ENCODE measurements at places on chromosomes 5 and 9. TPM values are rescaled to one million over a fixed set of nuclear protein-coding genes. Genes with fewer than 3 reads are reported as not detected.
A peak's percentile ranks its signal among the peaks of the same experiment; 100 is the strongest.

GRCh38 chr5:153798830-153799229 is 239.9 kb downstream of the FAM114A2 start:
- no peaks in the 10 kb centered on the region for H3K36me3 ChIP-seq
- DNase-seq = no peak
- no peaks in the 10 kb centered on the region for H3K27me3 ChIP-seq
- no peak overlapping the region for H3K4me3 ChIP-seq
- H3K27ac ChIP-seq = no peak overlapping the region
- H3K4me1 ChIP-seq = peaks cover 4% of the 10 kb centered on the region

DNA sequence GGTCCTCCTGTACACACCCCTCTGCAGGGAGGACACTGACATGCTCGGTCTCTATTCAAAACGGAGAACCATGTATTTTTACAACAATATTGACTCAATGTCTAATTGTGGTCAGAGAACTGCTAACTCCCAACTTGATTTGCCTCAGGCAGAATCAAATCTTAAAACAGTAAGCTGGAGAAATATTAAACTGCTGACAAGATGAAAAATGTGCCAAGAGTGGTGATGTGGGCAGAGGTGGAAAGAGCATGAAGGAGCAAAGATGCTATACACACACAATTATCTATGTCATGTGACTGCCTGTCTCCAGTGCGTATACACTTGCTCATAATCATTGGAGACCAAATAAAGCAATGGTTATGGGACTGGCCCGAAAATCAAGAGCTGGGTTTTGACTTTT is 556.1 kb upstream of the ZNF608 start:
- no peaks in the 10 kb centered on the region for H3K27me3 ChIP-seq
- peaks cover 3% of the 10 kb centered on the region for H3K36me3 ChIP-seq
- H3K27ac ChIP-seq = no peak overlapping the region
- peaks cover 14% of the 10 kb centered on the region for H3K4me1 ChIP-seq
- no peak for DNase-seq

SPINK6 gene
- not detected for total RNA-seq

DNA sequence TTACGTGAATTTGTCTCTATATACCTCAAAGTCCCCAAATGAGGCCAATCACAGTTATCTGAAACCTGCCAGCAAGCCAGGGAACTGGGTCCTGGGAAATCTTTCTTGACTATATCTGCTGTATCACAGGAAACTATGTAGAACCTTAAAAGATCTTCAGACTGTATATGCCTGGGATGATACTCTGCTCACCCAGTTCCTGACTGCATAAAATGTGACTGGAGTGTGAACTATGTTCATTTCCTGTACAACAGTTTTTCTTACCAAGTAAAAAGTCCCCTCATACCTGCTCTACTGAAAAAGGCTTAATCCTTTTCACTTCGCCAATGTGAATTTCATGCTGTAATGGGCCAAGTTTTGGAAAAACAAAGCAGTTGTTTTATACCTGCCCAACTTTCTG is 162.9 kb downstream of the ELAVL2 start:
- no peak overlapping the region for H3K4me3 ChIP-seq
- no peaks in the 10 kb centered on the region for H3K27me3 ChIP-seq
- DNase-seq = no peak
- H3K4me1 ChIP-seq = no peaks in the 10 kb centered on the region
- no peak overlapping the region for H3K27ac ChIP-seq

- H3K4me1 ChIP-seq = no peaks in the 10 kb centered on the region
- H3K27ac ChIP-seq = no peak overlapping the region
- DNase-seq = no peak
- H3K4me3 ChIP-seq = no peak overlapping the region
- peaks cover 2% of the 10 kb centered on the region for H3K27me3 ChIP-seq
These were observed 48.4 kb upstream of the HNRNPA0 start for GRCh38 chr5:137802282-137803210.

GRCh38 chr5:128765448-128766061 is 199.7 kb upstream of the SLC27A6 start:
- H3K4me1 ChIP-seq = peaks cover 7% of the 10 kb centered on the region
- DNase-seq = no peak
- H3K4me3 ChIP-seq = no peak overlapping the region

- no peak overlapping the region for H3K4me3 ChIP-seq
- no peak for DNase-seq
- H3K36me3 ChIP-seq = no peaks in the 10 kb centered on the region
- H3K4me1 ChIP-seq = peaks cover 7% of the 10 kb centered on the region
These were observed 5.5 kb upstream of the SUSD3 start for GRCh38 chr9:93052791-93053540.

GLRA1 gene
- total RNA-seq = 0.39 TPM

DNA sequence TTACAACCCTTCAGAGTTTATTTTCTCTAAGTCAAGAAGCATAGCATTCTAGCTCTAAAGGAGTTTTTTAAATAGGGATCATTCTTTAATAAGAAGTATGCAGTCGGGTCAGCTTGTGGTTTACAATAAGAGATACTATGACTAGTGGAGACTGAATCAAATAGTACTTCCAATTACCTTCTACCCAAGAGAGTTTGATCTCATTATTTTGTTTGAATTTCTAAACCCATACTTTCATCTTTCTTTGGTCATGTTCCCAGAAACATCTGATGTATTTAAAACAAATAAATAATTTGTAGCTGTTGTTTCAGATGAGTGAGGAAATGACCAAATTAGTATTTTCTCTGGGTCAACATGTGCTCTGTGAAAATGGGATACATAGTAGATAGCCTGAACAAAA is 160.2 kb upstream of the CDH6 start:
- no peak overlapping the region for H3K4me3 ChIP-seq
- H3K36me3 ChIP-seq = no peaks in the 10 kb centered on the region
- H3K27ac ChIP-seq = no peak overlapping the region
- no peaks in the 10 kb centered on the region for H3K4me1 ChIP-seq
- H3K27me3 ChIP-seq = no peaks in the 10 kb centered on the region

GRM6 gene
- not detected for total RNA-seq

GRCh38 chr9:135582966-135583687 is 21.6 kb downstream of the PAEP start:
- no peaks in the 10 kb centered on the region for H3K36me3 ChIP-seq
- H3K27me3 ChIP-seq = no peaks in the 10 kb centered on the region
- no peak overlapping the region for H3K27ac ChIP-seq
- DNase-seq = peak; percentile 49
- H3K4me1 ChIP-seq = no peaks in the 10 kb centered on the region
- no peak overlapping the region for H3K4me3 ChIP-seq

ANKRD33B gene
- total RNA-seq = 3.4 TPM

- peaks cover 48% of the 10 kb centered on the region for H3K27me3 ChIP-seq
- no peak overlapping the region for H3K27ac ChIP-seq
- peaks cover 7% of the 10 kb centered on the region for H3K36me3 ChIP-seq
- no peak overlapping the region for H3K4me3 ChIP-seq
These were observed 230.6 kb downstream of the EBF1 start for GRCh38 chr5:158869092-158869491.

PCDHGB7 gene
- total RNA-seq = 4.4 TPM

- no peaks in the 10 kb centered on the region for H3K27me3 ChIP-seq
- no peak overlapping the region for H3K27ac ChIP-seq
- no peaks in the 10 kb centered on the region for H3K36me3 ChIP-seq
- H3K4me1 ChIP-seq = no peaks in the 10 kb centered on the region
- H3K4me3 ChIP-seq = no peak overlapping the region
These were observed 1.9 kb upstream of the CCDC187 start for GRCh38 chr9:136305804-136306203.

C5orf52 gene
- total RNA-seq = not detected

GRCh38 chr9:85167146-85167545 is 497.6 kb downstream of the NTRK2 start:
- no peaks in the 10 kb centered on the region for H3K27me3 ChIP-seq
- no peak overlapping the region for H3K27ac ChIP-seq
- H3K36me3 ChIP-seq = no peaks in the 10 kb centered on the region

DNA sequence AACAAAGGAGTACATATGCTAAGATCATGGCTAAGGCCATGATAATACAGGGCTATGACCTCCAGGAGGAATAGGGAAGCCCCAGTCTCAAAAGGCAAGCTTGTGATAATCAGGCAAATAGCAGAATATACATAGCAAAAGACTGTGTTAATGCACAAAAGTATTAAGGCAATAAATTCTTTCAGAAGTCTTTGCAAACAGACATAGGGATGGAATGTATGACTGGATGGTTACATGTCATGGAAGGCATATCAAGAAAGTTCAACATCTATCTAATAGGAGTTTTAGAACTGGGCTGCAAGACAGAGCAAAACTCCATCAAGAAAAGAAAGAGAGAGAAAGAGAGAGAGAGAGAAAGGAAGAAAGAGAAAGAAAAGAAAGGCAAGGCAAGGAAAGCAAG is 264.5 kb upstream of the CDH6 start:
- H3K27ac ChIP-seq = no peak overlapping the region
- H3K36me3 ChIP-seq = no peaks in the 10 kb centered on the region
- peaks cover 8% of the 10 kb centered on the region for H3K27me3 ChIP-seq
- no peak overlapping the region for H3K4me3 ChIP-seq
- H3K4me1 ChIP-seq = peaks cover 12% of the 10 kb centered on the region

DNA sequence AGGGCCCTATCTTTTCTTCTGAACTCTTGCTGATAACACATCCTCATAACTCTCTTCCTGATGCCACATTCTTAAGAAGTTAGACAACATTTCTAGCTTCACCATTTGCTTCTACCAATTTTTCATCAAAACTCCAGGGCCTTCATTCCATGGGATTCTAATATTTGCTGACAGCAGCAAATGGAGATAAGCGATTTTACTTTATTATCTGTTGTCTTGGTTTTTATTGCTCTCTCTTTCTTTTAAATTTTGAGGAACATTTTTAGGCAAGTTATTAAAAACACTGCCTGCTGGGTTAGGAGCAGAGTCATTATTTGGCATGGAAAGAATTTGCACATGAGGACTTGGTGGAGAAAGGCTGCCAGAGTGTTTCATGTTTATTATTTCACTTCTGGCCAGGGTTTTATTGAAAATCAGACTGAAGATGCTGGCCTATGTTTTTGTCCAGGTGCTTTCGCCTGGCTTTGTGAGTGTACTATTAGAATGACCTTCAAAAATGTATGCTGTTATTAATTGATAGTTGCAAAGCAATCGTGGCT is 27.7 kb downstream of the NSG2 start:
- H3K36me3 ChIP-seq = no peaks in the 10 kb centered on the region
- peaks cover under 1% of the 10 kb centered on the region for H3K4me1 ChIP-seq

DNA sequence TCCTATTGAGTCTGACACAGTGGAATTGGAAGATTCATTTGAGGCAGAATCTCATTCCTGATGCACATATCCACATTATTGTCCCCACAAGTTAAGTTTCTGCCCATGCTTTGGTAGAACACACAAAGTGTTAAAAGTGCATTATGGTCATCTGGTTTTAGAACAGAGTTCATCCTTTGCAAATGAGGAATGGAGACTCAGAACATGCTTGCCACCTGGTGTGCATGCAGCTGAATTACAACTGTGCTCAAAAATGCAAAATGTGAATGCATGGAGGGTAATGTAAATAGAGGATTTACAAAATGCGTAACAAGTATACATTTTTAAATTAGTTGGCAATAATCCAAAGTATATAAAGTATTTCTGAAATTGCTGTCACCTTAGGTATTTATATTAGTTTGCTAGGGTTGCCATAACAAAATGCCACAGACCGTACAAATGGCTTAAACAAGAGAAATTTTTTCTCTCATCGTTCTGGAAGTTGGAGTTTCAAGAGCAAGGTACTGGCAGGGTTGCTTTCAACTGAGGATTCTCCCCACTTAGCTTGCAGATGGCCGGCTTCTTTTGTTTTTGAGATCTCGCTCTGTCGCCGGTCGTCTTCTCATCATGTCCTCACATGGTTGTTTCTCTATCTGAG is 671.1 kb downstream of the TAF11L14 start:
- no peaks in the 10 kb centered on the region for H3K27me3 ChIP-seq
- no peaks in the 10 kb centered on the region for H3K4me1 ChIP-seq
- no peaks in the 10 kb centered on the region for H3K36me3 ChIP-seq
- H3K27ac ChIP-seq = no peak overlapping the region
- no peak overlapping the region for H3K4me3 ChIP-seq

- no peak overlapping the region for H3K4me3 ChIP-seq
- H3K27me3 ChIP-seq = peaks cover 3% of the 10 kb centered on the region
- H3K27ac ChIP-seq = no peak overlapping the region
- DNase-seq = no peak
- H3K36me3 ChIP-seq = no peaks in the 10 kb centered on the region
These were observed 115.4 kb downstream of the RGS3 start for GRCh38 chr9:113578882-113579282.

GRCh38 chr5:178309271-178310013 is 76.8 kb upstream of the PHYKPL start:
- H3K27me3 ChIP-seq = peaks cover 7% of the 10 kb centered on the region
- H3K27ac ChIP-seq = no peak overlapping the region
- H3K4me3 ChIP-seq = no peak overlapping the region

- DNase-seq = no peak
- peaks cover 6% of the 10 kb centered on the region for H3K36me3 ChIP-seq
- peaks cover 19% of the 10 kb centered on the region for H3K4me1 ChIP-seq
- no peak overlapping the region for H3K27ac ChIP-seq
- H3K27me3 ChIP-seq = no peaks in the 10 kb centered on the region
These were observed 11.8 kb downstream of the IPPK start for GRCh38 chr9:92658176-92658575.

TSSK1B gene
- total RNA-seq = 0.12 TPM

GRCh38 chr9:99222416-99223270 is 561 bp downstream of the SEC61B start:
- peaks cover 23% of the 10 kb centered on the region for H3K36me3 ChIP-seq
- no peak for DNase-seq
- H3K27me3 ChIP-seq = no peaks in the 10 kb centered on the region
- peak overlapping the region; percentile 98 for H3K4me3 ChIP-seq
- H3K4me1 ChIP-seq = peaks cover 24% of the 10 kb centered on the region

- peaks cover 19% of the 10 kb centered on the region for H3K4me1 ChIP-seq
- H3K27me3 ChIP-seq = peaks cover 20% of the 10 kb centered on the region
- no peak overlapping the region for H3K27ac ChIP-seq
- H3K36me3 ChIP-seq = no peaks in the 10 kb centered on the region
- H3K4me3 ChIP-seq = no peak overlapping the region
These were observed 180.2 kb downstream of the YTHDC2 start for GRCh38 chr5:113693701-113694100.

GRCh38 chr9:122946461-122947005 is 5.7 kb downstream of the RABGAP1 start:
- H3K4me3 ChIP-seq = no peak overlapping the region
- no peak overlapping the region for H3K27ac ChIP-seq
- peaks cover 5% of the 10 kb centered on the region for H3K36me3 ChIP-seq
- no peaks in the 10 kb centered on the region for H3K27me3 ChIP-seq
- peaks cover 49% of the 10 kb centered on the region for H3K4me1 ChIP-seq
- DNase-seq = no peak

- H3K36me3 ChIP-seq = peaks cover 3% of the 10 kb centered on the region
- no peak for DNase-seq
- no peak overlapping the region for H3K4me3 ChIP-seq
- peaks cover 48% of the 10 kb centered on the region for H3K4me1 ChIP-seq
- no peak overlapping the region for H3K27ac ChIP-seq
These were observed 140.3 kb downstream of the ROR2 start for GRCh38 chr9:91809581-91810285.

Data from type B pancreatic cell (in vitro differentiated cells).